ENCODE measurements at places on chromosomes 1 and 21.

- no peak for DNase-seq
These were observed 96.7 kb downstream of the ZP4 start for GRCh38 chr1:237794071-237794470.

DNA sequence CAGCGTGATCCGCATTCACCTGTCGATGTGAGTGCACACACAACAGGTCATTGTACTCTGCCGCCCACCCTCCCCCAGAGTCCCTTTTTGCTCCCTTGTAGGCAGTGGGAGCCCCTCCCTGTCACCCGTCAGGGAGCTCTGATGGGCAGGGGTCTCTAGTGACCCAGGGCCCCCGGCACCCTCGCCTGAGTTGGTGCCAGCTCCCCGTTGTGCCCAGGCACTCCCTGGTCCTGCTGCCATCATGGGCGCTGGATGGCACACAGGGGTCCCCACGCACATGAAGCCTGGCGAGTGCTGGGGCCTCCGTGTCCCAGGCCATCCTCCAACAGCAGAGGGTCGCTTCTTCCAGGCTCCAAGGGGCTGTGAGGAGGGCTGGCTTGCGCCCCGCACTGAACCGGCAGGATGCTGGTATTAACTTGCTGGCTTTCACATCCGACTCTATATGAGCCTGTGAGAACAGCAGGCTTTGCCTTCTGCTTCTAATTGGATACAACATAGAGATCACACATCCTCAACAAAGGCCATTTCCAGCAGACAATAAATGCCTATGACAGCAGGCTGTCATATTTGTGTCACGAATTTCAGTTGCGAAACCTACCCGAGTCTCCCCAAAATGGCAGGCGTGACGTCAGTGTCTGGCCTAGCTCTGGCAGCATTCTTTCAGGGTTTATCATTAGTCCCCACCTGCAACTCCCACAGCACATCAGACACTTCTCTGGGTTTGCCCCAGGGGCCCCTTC lies 35.4 kb downstream of the KIAA1614 start:
- DNase-seq, result no peak

- no peak for DNase-seq
These were observed 393.1 kb downstream of the CAMTA1 start for GRCh38 chr1:7178336-7178735.

DNA sequence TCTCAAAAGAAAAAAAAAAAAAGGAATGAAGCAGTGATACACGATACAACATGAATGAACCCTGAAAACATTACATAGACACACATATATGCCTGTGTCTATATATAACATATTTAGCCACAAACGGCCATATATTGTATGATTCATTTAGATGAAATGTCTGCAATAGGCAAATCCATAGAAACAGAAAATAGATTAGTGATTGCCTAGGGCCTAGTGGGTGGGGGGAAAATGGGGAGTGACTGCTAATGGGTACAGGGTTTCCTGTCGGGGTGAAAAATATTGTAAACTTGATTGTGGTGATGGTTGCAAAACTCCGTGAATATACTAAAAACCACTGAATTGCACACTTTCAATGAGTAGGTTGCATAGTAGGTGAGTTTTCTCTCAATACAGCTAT lies 6.0 kb upstream of the H6PD start:
- DNase-seq, result no peak

GRCh38 chr1:107664982-107665925 lies 299.7 kb downstream of the VAV3 start:
- no peak for DNase-seq

- DNase-seq, result no peak
These were observed 27.9 kb downstream of the LRRC8B start for GRCh38 chr1:89552471-89553081.

DNA sequence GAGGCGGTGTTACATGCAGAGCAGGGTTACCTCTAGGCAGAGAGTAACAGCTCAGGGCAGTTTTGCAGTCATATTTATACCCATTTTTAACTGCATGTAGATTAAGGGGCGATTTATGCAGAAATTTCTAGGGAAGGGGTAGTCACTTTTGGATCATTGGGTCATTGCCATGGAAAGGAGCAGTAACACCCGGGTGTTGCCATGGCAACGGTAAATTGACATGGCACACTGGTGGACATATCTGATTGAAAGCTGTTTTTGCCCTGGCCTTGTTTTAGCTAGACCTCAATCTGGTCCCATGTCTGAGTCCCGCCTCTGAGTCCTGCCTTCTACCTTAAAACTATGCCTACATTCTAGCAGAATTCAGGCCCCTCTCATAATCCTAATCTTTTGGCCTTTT lies 11.8 kb upstream of the USP1 start:
- no peak for DNase-seq

GRCh38 chr1:59556802-59557548 lies 257.8 kb upstream of the HOOK1 start:
- no peak for DNase-seq

GRCh38 chr1:165886983-165887382 lies 59.6 kb downstream of the UCK2 start:
- DNase-seq, result no peak

DNA sequence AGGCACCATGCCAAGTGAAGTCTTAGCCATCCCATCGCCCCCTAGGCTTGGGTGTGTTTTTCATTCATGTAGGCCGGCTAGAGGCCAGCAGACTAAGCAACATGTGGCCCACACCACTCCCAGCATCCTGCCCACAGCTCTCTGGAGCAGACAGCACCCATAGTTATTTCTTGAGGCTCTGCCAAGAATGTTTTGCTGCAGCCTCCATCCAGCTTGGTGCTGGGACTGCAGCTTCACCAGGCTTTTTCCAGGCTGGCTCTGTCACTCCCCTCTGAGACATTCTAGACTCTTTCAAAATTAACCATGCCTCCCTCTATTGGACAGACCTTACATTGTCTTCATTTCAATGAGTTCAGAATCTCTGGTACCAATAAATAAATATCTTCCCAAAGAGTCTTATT lies 104.2 kb downstream of the DUSP10 start:
- no peak for DNase-seq

- DNase-seq, result no peak
These were observed 42.5 kb downstream of the EPRS1 start for GRCh38 chr1:220003610-220004299.

DNA sequence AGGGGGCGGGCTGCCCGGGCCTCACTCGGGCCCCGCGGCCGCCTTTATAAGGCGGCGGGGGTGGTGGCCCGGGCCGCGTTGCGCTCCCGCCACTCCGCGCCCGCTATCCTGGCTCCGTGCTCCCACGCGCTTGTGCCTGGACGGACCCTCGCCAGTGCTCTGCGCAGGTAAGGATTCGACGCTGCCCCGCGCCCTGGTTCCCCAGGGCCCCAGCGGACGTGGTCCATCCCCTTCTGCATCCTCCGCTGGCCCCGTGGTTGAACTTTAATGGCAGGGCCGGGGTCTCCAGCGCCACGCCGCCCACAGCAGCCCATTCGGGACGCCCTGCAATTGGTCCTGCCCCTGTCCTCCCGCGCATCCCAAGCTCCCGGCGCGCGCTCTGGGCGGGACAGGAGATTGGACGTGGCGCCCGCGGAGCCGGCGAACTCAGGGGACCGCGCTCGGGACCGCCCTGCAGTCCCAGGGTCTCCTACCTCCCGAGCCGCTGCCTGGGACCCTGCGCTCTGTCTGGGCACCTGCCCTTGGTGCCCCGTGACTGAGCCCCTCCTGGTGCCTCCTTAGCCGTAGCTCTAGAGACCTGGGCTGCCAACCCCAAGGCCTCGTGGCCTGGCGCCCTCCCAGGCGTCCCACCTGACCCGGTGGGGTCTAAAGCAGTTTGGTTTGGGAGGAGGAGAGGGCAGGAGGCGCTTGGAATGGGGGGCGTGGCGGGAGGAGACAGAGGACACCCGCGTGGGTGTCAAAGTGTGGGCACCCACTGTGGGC lies at the start of gene ALPL:
Gene ALPL (plus strand): TSS at position 73 of the 762 bp plus-strand sequence. CDS start 44,659 bp downstream, outside the sequence.
- no peak for DNase-seq

GRCh38 chr1:99680270-99680669 lies 34.4 kb downstream of the PALMD start:
- no peak for DNase-seq

DNA sequence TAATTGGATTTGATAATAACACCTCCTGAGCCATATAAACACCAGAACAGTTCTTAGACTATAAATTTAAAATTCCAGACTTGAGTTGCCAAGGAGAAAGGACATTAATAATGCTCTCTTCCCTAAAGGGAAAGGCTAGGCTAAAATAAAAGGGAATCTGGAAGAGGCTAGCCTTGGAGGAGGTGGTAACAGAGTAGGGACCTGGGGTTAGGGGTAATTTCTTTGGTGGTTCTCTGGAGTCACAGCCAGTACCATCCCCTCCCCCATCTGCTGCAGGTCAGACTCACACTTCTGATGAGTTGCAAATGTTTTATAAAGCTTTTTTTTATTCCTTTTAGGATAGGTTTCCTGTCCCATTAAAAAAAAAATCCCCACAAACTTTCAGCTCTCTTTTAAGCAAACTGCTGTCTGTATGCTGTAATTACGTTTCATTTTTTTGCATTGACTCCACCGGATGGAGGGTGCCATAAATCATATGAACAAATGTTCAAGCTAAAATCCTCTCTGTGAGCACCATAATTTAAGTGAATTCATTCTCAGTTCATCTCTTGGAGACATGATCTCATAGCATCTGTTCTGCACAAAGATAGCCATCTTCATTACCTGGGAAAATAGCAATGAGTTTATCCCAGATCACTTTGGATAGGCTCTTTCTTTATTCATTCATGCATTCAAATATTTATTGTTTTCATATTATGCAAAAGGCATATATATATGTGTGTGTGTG lies 379.6 kb downstream of the TTLL7 start:
- no peak for DNase-seq

GRCh38 chr1:94411237-94411636 lies 7.0 kb upstream of the ABCD3 start:
- DNase-seq, result no peak

- no peak for DNase-seq
These were observed 40.5 kb downstream of the FAAP20 start for GRCh38 chr1:2154022-2154421.

- no peak for DNase-seq
These were observed 8.2 kb upstream of the MIXL1 start for GRCh38 chr1:226215239-226215638.

DNA sequence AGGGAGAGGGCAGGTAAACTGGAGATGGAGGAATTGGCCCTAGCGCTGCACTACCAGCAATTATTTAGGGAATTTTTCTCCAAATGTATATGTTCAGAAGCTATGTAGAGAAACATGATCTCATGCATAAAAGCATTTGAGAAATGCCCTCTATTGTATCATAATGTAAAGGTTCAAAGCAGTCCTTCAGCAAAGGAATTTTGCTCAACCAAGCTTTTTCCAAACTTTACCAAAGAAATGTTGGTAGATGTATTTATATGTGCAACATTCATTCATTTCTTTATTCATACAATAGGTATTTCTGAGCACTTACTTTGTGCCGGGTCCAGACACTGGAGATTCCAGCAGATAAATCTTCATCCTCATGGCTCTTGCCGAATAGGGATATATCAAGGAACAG lies 64.4 kb downstream of the XCL1 start:
- no peak for DNase-seq

GRCh38 chr1:176719447-176719846 lies 256.5 kb downstream of the PAPPA2 start:
- no peak for DNase-seq

DNA sequence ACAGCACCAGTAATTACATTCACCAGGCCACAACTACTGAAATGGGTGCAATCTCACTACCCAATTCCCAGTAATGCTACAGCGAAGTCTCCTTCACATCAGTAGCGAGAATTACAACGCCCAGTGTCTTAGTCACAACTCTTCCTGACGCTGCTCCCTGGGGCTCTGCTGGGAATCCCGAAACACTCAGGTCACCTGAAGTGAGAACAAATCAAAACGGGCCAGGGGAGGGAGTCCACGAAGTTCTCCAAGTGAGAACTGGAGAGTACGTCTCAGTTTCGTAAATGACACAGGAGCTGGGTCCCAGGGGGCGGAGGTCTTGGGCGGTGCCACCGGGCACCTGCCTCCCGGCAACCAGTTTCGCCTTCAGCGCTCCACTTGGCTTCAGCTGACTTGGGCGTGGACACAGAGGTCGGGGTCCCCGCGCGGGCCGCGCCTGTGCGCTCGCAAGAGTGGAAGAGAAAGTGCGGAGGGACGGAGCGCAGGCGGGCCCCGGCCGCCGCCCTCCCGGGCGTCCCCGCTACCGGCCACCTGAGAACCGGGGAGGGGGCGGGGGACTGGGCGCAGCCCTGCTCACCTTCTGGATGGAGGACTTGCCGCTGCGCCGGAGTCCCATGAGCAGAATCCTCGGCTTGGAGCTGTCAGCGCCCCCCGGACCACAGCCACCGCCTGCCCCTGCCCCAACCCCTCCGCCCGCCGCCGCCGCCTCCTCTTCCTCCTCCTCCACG lies 575 bp downstream of the RRAGC start:
- DNase-seq, result peak; percentile 54

DNA sequence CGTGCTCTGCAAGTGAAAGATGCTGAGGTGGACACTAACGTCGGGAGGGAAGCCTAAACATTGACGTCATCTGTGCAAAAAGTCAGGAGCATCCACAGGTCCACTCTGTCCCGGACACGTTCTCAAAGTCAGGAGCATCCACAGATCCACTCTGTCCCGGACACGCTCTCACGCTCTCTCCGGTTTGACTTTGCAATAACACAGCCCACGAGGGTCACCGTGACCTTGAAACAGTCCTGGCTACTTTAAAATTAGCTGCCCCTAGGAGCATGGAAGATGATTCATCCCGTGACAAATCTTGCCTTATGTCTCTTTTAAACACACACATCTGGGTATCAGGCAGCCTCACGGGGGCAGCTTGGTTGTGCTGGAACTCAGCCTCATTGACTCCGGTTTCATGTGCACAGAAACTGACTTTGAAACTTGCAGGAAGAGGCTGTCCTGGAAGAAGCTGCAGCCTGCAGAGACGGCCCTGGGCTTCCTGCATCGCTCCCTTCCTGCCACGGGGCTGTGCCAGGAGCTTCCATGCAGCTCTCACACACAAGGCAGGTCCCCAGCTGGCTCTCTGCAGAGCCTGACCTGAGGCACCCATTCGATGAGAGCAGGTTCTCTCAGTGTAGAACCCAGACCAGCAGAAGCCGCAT lies 18.1 kb upstream of the COL18A1 start:
- peak; percentile 62 for DNase-seq

- no peak for DNase-seq
These were observed 3.0 kb downstream of the SDF4 start for GRCh38 chr1:1228596-1229321.

DNA sequence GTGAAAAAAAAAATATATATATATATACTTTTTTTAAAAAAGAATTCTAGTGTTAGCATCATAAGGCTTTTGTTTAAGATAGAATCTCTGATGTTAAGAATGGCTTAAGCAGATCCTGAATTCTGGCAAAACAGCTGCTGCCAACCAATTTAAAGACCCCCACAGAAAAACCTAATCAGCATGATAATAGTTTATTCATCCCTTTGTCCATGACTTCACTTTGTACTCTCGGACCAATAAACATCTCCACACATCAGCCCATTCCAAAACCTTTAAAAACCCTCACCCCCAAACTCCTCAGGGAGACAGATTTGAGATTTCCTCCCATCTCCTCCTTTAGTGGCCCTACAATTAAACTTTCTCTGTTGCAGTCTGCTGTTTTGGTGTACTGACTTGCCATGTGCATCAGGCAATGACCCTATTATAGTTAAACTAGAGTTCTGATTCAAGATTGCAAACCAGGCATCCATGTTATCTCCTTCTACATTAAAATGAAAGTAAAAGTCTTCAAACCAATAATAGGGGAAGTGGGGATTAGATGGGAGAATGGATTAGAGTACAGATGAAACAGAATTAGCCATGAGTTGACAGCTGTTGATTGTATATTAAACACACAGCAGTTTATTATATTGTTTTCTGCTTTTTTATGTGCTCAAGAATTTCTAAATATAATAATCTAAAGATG lies 9.8 kb upstream of the PHTF1 start:
- no peak for DNase-seq

All from right forelimb (tissue), 1 donor.